ENCODE measurements at places on chromosomes 2 and 18. TPM values are rescaled to one million over a fixed set of nuclear protein-coding genes. Genes with fewer than 3 reads are reported as not detected.

GRCh38 chr2:20728114-20728758, 61.3 kb downstream of the GDF7 start:
- no peak for DNase-seq

DNA sequence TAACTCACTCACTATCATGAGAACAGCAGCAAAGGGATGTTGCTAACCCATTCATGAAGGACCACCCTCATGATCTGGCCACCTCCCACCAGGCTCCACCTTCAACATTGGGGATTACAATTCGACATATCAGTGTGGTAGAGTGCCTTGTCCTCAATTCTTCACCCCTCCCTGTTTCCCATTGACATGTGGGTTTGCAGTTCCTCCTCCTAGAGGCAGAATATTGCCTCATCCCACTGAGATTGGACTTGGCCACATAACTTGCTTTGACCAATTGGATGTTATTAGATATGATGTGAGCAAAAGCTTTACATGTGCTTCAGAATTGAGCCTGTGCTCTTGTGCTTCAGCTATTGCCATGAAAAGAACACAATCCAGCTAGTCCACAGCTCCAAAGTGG, 217.0 kb upstream of the CXCR4 start:
- no peak for DNase-seq

GRCh38 chr18:76335859-76336640, 159.0 kb downstream of the ZNF516 start:
- DNase-seq = no peak

- no peak for DNase-seq
These were observed 1.7 kb downstream of the HOXD8 start for GRCh38 chr2:176130957-176131847.

DNA sequence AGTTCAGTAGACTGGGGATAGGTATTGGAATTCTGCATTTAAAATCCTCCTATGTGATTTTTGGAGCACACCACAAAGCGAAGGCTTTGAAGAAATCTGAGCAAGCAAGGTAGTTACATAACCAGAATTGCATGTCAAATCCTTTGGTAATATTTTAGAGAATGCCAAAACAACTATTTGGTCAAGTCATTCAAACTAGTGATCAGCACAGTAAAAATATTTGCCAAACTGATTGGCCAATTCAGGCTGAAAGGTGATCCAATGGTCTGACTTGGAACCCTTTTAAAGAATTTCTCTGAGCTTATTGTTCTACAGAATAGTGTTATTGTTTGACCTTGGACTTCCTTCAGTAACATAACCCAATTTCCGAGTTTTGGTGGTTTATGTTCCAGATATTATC, 214.2 kb upstream of the ETAA1 start:
- no peak for DNase-seq

- no peak for DNase-seq
These were observed 47.6 kb upstream of the MCFD2 start for GRCh38 chr2:46963210-46963609.

The TRPM8 gene
- total RNA-seq = not detected

The TMEM169 gene
- 1.8 TPM for total RNA-seq

DNA sequence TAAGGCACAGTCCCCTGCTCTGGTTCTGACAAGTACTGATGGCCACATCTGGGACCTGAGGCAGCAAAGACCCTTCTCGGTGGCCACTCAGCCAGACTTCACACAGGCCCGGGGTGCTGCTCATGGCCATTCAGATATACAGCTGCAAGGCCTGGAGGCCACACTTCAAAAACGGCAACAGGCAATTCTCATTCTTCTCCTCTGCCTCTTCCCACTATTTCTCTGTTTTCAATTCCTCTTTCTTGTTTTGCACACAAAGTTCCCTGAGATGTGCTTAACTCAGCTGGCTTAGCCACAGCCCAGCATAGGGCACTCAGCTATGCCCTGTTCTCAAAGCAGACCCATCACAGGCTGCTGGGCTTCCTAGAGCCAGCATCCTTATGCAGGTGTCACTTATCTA, 29.9 kb downstream of the PTPN18 start:
- no peak for DNase-seq

DNA sequence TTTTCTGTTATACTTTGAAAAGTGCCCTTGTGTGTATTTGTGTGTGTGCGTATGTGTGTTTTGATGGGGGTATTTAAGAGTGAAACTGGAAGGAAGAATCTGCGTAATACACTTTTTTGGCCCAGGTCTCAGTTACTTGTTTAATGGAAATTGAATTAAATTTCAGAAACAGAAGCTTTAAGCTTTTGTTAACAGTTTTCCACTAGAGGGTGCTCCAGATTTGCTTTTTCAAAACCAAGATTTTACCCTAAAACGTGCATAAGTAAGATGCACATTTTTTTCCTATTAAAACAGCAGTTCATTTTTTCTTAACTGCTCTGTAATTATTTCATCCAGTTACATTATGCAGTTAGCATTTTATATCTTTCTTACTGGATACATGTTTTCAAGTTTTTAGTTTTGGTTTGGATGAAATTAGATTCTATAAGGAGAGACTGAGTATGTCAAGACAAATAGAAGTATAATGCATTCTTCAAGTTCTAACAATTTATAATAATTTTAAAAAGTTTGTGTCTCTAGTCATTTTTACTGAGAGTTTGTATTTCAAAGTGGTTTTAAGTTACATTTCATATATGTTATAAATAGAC, 97.2 kb downstream of the PIK3C3 start:
- DNase-seq = no peak

DNA sequence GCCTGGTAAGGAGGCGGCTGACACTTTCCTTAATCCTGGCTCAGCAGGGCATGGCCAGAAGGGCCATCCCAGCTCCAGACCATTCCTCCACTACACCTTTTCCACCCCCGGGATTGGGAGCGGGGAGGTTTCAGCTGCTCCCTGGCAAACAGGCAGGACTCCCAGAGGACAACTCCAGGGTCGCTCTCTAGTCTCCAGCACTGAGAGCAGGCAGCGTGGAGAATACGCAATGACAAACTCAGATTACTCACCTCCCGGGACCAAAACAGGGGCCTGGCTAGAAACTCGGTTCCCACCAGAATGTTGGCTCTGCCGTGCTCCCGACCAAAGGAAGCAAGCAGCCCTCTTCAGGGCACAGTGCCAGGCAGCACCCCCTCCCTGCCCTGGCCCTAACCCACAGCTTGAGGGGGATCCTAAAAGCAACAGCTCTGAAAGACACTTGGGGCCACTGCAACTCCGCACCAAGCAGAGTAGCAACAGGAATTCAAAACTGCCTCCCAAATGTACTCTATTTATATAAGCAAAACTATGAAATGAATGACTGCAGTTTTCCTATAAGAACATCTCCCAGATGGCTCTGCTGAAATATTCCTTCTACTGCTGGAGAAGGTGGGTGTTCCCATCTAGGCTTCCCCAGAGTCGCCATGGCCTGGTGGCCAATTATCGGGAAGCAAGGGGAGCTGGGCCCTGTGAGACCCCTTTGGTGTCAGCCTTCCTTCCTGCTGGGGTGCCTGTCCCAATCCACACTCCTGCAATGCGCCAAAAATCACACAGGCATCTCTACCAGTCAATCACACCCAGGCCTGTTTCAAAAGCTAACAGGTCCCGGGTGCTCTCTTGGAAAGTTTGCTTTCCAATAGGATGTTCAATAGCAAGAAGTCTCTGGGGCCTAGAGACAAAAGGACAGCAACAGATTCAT, 61.2 kb upstream of the POMC start:
- DNase-seq = no peak

The ANKRD62 gene
- not detected for total RNA-seq

GRCh38 chr18:32049393-32050171, 31.0 kb downstream of the RNF125 start:
- DNase-seq = no peak

The MTLN gene
- 43.9 TPM for total RNA-seq

The IL37 gene
- 0.32 TPM for total RNA-seq

The CLEC4F gene
- not detected for total RNA-seq

The LONRF2 gene
- not detected for total RNA-seq

The ABHD1 gene
- total RNA-seq = 0.56 TPM

The SLC5A7 gene
- total RNA-seq = not detected

GRCh38 chr2:71713581-71714580, 260.5 kb downstream of the DYSF start:
- DNase-seq = no peak

The XDH gene
- total RNA-seq = not detected

The LYPD1 gene
- not detected for total RNA-seq

DNA sequence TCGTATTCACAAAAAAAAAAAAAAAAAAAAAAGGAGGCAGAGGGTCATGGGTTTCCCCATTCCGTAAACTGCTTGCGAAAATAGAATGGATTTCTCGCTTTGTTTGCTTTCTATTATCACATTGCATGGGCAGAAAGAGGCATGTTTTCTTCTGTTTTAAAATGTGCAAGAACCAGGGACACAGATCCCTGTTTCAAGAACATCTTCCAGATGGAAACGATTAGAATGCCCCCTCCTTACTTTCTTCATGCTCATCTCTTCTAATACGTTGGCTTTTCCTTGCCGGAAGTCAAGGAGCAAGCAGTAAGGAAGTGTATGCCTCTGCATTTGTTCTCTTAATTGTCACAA, 51.0 kb upstream of the ZNF516 start:
- no peak for DNase-seq

DNA sequence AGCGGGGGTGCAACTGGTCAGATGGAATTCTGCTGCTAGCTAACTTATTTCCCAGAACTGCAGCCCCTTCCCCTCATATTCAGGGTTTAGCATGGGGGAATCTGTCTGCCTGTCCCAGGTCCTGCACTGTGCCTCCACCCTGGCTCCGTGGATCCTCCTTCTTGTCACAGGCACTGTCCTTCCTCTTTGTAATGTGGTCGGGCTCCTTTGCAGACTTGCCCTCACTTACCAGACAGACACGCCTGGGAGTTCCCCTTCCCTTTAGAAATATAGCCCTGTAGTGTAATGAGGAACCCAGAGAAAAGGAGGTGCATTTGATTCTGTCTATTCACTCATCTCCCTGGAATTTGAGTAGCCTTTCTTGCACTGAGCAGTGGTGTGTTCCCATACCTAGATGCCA, 108.7 kb downstream of the TRIM43 start:
- DNase-seq = no peak

The RAB6C gene
- total RNA-seq = not detected

DNA sequence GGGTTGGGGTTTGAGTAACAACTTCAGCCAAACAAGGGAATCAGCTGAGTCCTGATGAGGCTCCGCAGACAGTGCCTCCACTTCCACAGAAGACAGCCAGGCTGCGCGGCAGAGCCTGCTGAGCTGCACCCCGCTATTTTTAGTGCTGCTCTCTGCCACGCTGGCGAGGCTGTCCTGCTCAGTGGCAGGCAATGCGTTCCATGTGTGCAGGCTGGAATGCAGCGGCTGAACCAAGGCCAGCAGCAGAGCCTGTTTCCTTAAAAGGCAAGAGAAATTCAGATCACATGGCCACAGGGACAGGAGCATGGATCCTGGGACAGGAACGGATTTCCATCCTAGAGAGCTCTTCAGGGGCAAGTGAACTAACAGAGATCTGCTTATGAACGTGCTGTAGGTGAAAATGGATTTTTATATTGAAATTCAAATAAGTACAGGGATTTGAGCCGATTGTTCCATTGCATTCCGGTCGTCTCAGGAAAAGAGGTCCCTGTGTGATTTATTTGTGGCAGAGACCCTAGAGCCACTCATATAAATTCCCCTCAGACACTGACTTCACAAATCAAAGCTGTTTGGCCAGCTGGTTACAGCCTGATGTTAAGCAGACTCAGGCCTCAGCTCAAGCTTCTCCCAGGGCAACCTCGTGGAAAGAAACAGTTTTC, 98.7 kb downstream of the COL6A3 start:
- no peak for DNase-seq

The DLX2 gene
- not detected for total RNA-seq

DNA sequence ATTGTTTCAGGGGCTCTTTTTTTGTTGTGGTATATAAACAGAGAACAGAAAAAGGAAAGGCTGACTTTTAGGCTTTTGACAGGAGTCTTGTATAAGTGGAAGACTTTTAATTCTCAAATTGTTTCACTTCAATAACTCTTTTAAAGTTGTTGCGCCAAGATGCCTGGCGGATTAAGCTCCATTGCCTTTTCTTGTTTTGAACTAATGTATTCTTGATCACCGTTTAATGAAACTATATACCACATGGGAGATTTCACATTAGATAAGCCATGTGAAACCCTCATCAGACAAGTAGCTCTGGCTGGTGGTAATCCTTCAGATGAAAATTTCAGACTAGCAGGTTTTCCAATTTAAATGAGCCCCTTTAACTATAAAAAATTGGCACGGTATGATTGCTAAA, 257.4 kb downstream of the CCDC178 start:
- DNase-seq = no peak

DNA sequence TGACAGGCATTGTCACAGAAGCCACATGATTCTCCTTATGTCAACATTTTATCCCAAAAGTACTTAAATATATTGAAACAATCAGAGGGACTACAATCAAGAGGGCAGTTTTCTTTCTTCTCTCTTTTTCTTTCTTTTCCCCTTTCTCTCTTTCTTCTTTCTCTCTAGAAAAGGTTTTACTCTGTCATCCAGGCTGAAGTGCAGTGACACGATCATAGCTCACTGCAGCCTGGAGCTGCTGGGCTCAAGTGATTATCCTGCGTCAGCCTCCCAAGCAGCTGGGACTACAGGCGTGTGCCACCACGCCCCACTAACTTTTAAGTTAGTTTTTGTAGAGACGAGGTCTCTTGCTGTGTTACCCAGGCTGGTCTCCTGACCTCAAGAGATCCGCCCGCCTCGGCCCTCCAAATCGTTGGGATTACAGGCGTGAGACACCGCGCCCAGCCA, 1.0 kb upstream of the PRKD3 start:
- DNase-seq = no peak

The SCN2A gene
- total RNA-seq = 0.21 TPM

The EPHA4 gene
- total RNA-seq = 0.73 TPM

DNA sequence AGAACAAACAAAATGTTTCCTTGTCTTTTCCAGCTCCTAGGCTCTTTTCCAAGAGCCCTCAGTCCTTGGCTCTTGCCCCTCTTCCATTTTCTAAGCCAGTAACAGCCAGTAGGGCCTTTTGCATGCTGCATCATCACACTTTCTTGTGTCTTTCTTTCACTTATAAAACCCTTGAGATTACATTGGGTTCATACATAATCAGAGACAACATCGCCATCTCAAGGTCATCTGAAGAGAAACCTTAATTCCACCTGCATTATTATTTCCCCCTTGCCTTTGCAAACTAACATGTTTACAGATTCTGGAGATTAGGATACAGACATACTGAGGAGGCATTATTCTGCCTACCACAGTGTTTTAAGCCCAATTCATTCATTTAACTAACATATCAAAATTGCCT, 697.3 kb downstream of the TRIB2 start:
- DNase-seq = no peak

The STPG4 gene
- total RNA-seq = not detected

The GPR35 gene
- total RNA-seq = 1.5 TPM

DNA sequence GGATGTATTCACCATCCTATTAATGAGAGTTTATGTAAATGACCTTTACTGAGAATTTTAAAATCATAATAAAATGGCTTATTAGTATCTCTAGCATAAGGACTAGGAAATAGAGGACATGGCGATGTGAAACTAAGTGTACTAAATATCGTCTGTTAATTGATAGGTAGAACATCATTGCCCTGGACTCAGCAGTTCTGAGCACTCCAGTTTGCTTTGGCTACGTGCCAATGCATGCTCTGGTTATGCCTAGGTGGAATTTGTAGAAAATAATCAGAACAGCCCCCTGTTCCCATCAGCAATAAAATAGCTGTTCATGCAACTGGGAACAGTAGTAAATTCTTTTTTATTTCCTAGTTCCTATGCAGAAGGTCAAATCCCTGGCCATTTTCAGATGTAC, 247.8 kb downstream of the DOK6 start:
- no peak for DNase-seq

The TTN gene
- 9.2 TPM for total RNA-seq
